ENCODE measurements at places on chromosomes 12 and 14. TPM values are rescaled to one million over a fixed set of nuclear protein-coding genes. Genes with fewer than 3 reads are reported as not detected.

MFAP5 gene
- total RNA-seq, result not detected

KRT80 gene
- not detected for total RNA-seq

LBHD2 gene
- not detected for total RNA-seq

ACOT4 gene
- 1.4 TPM for total RNA-seq

OTX2 gene
- total RNA-seq, result not detected

POTEG gene
- not detected for total RNA-seq

SOX5 gene
- 1.1 TPM for total RNA-seq

RASSF8 gene
- 0.46 TPM for total RNA-seq

SCN8A gene
- 0.84 TPM for total RNA-seq

TMCC3 gene
- total RNA-seq, result not detected

PLCZ1 gene
- total RNA-seq, result not detected

P2RX7 gene
- total RNA-seq, result 1.2 TPM

FAM186B gene
- total RNA-seq, result 0.18 TPM

DPPA3 gene
- total RNA-seq, result not detected

ASIC1 gene
- total RNA-seq, result 11.7 TPM

ENDOU gene
- not detected for total RNA-seq

SLC8A3 gene
- total RNA-seq, result 2.4 TPM

WSB2 gene
- total RNA-seq, result 39.7 TPM

PLEKHH1 gene
- total RNA-seq, result 9.1 TPM

KCNH5 gene
- not detected for total RNA-seq

RASSF9 gene
- total RNA-seq, result not detected

ADAMTS20 gene
- total RNA-seq, result not detected

TSHR gene
- not detected for total RNA-seq

RECQL gene
- 86.4 TPM for total RNA-seq

AKAP3 gene
- 0.66 TPM for total RNA-seq

Measured in activated naive CD4-positive, alpha-beta T cell treated with anti-CD3 and anti-CD28 coated beads, Interleukin-2, amount 50 U/mL, for 72 hours (primary cell).